Mesenchymal stem cell (in vitro differentiated cells and primary cell): ENCODE measurements at places on chromosomes 2 and 18.

- DNase-seq, result no peak
Observed at GRCh38 chr2:159266554-159266953, 19.9 kb downstream of the WDSUB1 start.

- DNase-seq, result no peak
Observed at GRCh38 chr2:24779116-24779515, 14.1 kb downstream of the PTRHD1 start.

DNA sequence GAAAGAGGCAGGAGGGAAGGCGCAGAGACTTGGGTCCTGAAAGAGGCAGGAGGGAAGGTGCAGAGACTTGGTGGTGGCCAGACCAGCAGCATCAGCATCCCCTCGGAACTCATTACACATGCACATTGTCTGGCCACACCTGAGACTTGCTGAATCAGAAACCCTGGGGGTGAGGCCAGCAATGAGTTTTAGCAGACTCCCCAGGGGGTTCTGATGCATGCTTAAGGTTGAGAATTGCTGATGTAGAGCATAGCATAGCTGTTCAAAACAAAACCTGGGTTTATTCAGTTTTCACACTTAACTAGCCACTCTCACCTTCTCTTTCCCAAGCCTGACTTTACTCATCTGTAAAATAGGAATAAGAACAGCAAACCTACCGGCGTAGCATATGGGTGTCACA, 122.9 kb downstream of the MRO start:
- no peak for DNase-seq

GRCh38 chr2:47266939-47267710, 112.0 kb upstream of the STPG4 start:
- no peak for DNase-seq

- DNase-seq, result no peak
Observed at GRCh38 chr2:76668279-76668678, 853.9 kb downstream of the LRRTM4 start.

- DNase-seq, result no peak
Observed at GRCh38 chr18:56900195-56901094, 246.4 kb upstream of the BOD1L2 start.

GRCh38 chr2:210818473-210818872, 262.1 kb downstream of the CPS1 start:
- DNase-seq, result no peak

- no peak for DNase-seq
Observed at GRCh38 chr2:33370636-33371265, 105.7 kb upstream of the RASGRP3 start.

DNA sequence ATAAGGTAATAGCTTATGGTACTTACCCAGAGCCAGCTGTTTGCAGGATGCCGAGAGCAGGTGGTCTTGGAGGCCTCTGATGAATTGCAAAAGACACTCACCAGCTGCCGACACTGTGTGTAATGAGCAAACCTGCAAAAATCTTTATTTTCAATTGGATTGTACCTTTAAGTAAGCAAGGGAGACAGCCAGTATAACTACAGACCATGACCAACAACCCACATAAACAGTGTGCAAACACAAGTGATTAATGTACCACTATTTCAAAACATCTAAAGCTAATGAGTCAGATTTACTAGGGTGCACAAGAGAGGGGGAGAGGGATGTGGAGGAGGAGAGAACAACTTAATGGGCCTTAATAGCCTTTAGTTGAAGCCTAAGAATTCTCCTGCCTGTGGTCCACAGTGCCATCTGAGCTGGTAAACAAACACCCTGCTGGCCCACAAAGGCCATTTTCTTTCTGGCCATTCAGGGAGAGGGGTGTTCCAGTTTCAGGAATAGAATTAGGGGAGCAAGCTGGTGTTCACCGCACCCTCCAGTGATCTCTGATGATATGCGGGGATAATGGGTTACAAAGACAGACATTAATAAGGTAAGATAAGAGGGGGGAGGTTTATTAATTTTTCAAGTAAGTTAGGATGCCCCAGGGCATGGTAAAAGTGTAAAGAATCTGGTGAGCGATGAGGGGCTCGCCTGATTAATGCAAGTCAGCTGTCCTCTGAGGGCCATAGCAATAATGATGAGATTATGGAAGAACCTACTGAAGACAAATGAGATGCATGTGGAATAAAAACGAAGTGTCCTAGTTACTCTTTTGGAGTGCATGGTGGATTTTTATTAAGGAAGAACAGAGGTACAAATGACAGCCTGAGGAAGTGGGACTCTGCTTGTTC, 196.4 kb downstream of the HRH4 start:
- peak; percentile 95 for DNase-seq

DNA sequence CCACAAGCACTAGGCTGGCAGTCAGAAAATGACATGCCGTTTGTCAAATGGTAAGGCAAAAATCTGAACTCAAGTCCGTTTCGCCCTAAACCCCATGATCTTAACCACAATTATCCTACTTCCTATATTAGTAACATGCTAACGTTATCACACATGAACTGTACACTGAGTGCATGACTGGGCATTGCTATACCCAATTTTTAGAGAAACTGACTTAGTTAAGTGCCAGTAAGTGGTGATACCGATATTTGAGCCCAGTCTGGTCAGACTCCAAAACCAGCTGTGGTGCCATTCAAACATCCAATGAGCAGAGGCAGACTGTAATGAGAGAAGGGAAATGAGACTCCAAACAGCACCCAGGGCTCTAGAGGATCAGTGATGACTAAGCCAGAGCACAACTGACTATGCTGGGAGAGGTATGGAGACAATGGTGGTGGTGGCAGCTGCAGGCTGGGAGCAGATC, 311.7 kb upstream of the PKDCC start:
- DNase-seq, result no peak

GRCh38 chr2:1581965-1582625, 162.2 kb downstream of the PXDN start:
- no peak for DNase-seq

GRCh38 chr18:30903566-30903965, 139.0 kb downstream of the DSC3 start:
- peak; percentile 60 for DNase-seq

DNA sequence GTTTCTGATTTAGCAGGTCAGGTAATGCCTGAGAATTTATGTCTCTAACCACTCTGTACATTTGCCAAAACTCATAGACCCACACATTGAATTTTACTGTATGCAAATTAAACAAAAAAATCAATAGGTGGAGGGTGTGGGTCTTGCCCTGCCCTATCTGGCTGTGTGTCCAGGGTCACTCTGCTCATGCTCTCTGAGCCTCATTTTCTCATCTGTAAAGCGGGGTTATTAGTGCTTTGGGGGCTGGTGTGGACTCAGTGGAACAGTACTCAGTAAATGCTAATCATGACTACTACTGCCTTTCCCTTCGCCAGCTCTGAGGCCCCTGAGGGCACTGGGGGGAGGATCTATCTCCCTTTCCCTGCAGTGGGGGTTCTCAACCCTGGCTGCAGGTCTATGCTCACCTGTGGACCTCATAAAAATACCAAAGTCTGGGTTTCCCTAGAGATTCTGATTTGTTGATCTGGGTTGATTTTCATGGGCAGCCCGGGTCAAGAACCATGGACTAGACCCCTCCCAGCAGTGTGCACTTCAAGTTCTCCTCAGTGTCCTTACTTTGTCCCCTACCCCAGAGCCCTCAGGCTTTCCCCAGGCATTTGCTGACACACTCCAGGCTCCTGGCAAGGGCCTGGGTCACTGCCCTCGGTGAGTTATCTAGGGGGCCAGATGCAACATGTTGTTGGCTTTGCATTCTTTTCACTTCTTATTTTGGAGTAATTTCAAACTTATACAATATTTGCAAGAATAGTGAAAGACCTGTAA, 27.5 kb downstream of the MTHFD2 start:
- no peak for DNase-seq

GRCh38 chr2:26617588-26618083, 23.5 kb downstream of the CIB4 start:
- DNase-seq, result no peak

DNA sequence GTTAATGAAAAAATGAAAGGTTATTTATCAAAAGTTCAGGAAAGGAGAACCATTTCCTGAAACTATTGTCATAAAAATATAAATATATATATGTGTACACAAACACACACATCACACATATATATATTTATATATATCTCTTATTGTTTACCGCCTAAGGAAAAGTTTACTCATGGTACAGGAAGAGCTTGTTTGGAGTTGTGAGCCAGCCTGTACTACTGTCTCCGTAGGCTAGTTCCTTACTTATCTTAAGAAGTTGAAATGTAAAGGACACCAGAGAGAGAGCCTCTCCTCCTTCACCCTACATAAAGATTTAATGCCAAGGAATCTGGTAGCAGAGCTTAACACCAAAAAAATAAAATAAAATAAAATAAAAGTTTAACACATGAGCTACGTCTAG, 19.6 kb downstream of the DSC1 start:
- no peak for DNase-seq

- DNase-seq, result no peak
Observed at GRCh38 chr2:101161658-101162057, 10.5 kb upstream of the TBC1D8 start.

- DNase-seq, result no peak
Observed at GRCh38 chr18:10114717-10115463, 201.1 kb downstream of the VAPA start.

DNA sequence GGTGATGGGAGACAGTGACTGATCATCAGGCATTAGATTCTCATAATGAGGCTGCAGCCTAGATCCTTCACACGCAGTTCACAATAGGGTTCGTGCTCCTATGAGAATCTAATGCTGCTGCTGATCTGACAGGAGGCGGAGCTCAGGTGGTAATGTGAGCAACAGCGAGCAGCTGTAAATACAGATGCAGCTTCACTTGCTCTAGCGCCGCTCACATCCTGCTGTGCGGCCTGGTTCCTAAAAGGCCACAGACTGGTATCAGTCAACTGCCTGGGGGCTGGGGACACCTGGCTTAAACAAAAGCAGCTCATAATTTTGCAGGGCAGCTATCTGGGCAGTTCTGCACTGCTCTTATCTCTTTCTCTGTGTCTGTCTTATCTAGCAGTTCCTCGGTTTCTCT, 20.4 kb upstream of the CD226 start:
- no peak for DNase-seq

DNA sequence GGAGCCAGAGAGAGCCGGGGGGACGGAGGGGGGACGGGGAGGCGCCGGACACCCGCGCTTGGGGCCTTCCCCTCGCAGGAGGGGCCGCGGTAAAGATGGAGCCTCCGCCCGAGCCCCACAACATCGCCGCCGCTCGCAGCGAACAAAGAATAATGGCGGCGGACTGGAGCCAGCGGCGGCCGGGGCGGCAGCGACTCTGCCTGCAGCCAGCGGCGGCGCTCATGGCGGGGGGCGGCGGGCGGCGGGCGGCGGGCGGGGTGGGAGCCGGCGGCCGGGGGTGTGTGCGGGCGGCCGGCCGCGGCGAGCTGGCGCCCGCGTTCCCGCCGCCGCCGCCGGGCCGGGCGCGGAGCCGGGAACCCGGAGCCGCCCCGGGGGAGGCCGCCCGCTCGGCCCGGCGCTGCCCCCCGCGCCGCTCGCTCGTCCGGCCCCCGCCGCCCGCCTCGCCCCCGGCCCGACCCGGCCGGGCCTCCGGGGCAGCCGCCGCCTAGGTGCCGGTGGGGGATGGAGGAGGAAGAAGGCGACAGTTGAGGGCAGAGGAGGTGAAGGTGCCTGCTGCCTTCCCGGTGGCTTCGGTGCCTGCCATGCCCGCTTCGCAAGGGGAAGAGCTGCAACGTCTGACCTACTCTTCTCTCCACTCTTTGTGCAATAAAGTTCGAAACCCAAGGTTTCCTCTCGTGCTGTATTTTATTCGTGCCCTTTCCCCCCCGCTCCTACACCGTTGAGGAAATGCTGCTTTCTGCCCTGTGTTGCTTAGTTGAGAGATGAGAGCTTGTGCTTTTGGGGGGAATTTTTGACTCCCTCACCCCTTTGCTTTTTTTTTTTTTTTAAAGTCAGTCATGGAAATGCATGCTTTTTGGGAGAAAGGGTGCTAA, 634 bp downstream of the CREB1 start:
- peak; percentile 69 for DNase-seq

DNA sequence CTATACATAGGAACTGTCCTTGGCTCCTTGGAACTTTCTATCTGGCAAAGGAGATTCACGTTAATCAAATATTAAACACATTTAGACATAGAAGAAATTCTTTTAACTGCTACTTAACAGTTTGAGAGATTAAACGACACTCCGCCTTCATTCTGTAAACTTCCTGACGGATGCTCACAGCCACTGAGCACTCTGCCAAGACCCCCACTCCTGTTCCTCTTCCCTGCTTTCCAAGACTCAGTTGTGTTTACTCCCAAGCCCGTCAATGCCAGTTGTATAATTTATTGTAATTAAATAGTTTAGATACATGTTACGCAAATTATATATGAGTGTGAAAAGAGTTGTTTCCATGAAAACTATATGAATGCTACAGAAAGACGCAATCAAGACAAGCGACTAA, 321.4 kb upstream of the EPHA4 start:
- no peak for DNase-seq

- DNase-seq, result no peak
Observed at GRCh38 chr2:118687698-118688097, 159.8 kb downstream of the EN1 start.

- no peak for DNase-seq
Observed at GRCh38 chr2:17958466-17959092, 80.1 kb downstream of the KCNS3 start.

DNA sequence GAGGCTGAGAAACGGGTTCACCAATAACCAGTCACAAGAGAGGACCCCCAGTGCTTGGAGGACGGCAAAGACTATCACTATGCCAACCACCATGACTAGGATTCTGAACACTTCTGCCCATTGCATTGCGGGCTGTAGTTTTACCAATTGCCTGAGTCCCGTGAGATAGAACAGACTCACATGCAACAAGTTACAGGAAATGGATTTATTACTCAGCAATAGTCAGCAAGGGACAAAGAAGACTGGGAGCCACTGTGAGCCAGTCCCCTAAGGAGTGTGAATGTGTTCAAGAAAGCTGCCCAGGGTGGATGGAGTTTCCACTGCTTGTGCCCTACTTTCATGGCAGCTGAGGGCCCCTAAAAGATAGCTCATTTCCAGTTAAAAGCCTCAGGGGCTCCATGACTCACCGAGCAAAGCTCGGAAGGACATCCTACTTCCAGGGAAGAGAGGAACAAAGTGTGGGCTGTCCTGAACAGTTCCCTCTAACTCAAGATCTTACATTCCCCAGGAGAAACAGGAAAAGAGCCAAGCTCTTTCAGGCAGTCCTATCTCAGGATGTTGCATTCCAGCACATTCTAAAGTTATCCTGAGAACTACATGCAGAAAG, 54.4 kb downstream of the SLC4A3 start:
- peak; percentile 50 for DNase-seq

DNA sequence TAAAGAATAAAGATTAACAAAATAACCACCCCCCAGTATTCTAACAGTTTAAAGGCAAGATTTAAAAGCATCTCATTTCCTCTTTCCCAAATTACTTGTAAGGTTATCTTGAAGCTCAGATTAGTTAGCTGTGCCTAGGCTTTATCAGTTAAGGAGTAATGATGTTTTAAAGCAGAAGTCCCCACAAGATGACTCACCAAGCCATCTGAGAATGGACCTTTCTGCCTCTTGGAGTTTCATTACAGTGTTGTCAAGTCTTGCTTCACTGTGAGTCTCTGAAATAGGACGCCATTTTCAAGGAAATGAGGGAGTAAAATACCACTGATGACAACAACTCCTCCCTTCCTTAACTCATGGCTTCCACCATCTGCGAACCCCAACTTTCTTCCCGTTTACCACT, 35.9 kb downstream of the ZNF385B start:
- peak; percentile 34 for DNase-seq

- DNase-seq, result peak; percentile 85
Observed at GRCh38 chr18:74251297-74252038, 40.3 kb downstream of the CYB5A start.

GRCh38 chr18:22613058-22613690, 195.5 kb upstream of the CTAGE1 start:
- no peak for DNase-seq
